ENCODE measurements at places on chromosomes 3 and 15.
A peak's percentile ranks its signal among the peaks of the same experiment; 100 is the strongest.

- no peak for DNase-seq
Observed at GRCh38 chr3:70832089-70832833, 519.8 kb upstream of the MDFIC2 start.

GRCh38 chr3:139088462-139089324, 44.0 kb upstream of the PRR23C start:
- no peak for DNase-seq

- DNase-seq: no peak
Observed at GRCh38 chr3:38137615-38138348, 679 bp upstream of the MYD88 start.

DNA sequence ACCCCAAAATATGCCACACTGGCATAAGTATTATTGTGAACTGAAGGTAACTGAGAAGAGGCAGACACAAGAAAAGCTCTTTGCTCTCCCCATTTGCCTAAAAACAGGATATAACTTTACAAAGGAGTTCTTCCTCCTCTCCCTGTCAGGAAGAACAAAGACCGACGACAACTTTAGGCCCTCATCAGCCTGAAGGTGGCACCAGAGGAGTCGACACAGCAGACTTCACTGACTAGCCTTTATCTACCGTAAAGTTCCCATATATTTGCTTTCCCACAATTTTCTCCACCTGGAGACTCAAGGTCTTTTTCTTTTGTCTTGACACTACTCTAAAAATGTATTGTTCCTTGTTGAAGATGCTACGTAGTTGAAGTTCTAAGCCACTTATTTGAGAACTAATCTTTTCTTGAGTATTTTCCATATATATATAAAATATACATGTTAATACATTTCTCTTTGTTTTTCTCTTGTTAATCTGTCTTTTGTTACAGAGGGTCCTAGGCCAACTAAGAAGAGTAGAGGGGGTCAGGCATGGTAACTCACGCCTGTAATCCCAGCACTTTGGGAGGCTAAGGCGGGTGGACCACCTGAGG, 16.2 kb upstream of the XIRP1 start:
- DNase-seq: peak; percentile 12

GRCh38 chr3:30421266-30421665, 185.1 kb upstream of the TGFBR2 start:
- no peak for DNase-seq
